ENCODE measurements at places on chromosomes 7 and 10.

GRCh38 chr7:105863876-105864275 is 12.5 kb downstream of the ATXN7L1 start:
- no peaks in the 10 kb centered on the region for H3K27me3 ChIP-seq
- no peak for DNase-seq
- H3K36me3 ChIP-seq, result no peaks in the 10 kb centered on the region
- H3K4me1 ChIP-seq, result no peaks in the 10 kb centered on the region

DNA sequence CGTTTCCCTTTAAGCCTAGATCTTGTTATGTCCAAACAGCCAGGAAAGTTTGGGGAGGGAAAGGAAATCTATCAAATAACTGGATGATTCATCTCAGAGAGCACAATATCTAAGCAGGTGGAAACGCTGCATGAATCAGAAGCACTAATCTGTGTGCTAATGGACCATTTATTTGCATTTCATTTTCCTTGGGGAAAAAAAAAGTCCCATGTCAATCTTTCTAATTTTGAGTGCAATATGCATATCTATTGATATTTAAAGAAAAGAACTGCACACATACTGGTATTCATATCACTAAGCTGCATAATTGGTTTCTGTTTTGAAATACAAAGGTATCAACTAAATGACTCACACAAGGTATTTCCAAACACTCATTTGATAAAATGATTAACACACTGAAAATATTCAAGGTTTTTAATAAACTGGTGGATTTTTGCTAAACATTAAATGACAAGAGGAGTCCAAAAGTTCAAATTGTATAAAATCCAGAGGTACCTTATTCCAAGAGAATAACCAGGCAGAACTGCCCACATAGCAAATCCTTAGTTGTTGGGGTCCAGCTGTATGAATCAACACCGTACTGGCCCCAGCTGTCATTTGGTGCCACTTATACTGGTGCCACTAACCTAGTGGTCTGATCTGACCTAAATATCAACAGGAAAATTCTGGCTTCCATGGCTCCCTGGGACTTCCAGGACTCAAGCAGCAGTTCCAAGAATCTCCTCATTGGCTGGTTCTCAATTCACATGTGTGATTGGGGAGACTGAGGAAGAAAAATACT is 122.2 kb upstream of the SP4 start:
- no peak for DNase-seq
- H3K27ac ChIP-seq, result no peak overlapping the region
- no peaks in the 10 kb centered on the region for H3K4me1 ChIP-seq
- no peaks in the 10 kb centered on the region for H3K36me3 ChIP-seq
- H3K4me3 ChIP-seq, result no peak overlapping the region

DNA sequence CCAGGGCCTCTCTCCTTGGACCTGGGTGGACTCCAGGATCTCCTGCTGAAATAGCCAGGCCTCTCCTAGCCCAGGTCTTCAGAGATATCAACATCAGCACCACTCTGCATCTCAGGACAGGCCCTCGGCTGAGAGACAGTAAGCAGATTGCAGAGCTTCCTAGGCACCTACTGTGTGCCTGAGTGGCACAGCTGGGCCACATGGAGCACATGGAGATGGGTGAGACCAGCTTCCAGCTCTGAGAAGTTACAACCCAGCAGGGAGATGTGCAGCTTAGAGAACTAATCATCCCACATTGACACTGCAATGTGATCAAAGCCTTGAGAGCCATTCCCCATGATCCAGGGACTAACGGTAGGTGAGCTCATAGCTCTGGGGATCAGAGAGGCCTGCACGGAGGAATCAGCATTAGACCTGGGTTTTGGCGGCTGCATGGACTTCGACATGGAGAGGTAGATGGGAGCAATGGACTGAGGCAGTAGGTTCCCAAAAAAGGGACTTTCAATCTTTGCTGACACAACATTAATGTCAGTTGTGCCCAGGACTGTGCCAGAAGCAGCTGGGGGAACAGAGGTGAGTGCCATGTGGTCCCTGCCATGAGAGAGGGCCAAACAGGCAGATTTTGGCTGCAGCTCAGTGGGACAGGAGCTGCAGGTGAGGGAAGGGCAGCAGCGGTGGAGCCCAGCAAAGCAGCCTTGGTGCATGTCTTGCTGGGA is 76.0 kb upstream of the LEP start:
- H3K4me1 ChIP-seq, result no peaks in the 10 kb centered on the region
- H3K4me3 ChIP-seq, result no peak overlapping the region
- DNase-seq, result no peak
- peaks cover 30% of the 10 kb centered on the region for H3K27me3 ChIP-seq
- no peaks in the 10 kb centered on the region for H3K36me3 ChIP-seq

DNA sequence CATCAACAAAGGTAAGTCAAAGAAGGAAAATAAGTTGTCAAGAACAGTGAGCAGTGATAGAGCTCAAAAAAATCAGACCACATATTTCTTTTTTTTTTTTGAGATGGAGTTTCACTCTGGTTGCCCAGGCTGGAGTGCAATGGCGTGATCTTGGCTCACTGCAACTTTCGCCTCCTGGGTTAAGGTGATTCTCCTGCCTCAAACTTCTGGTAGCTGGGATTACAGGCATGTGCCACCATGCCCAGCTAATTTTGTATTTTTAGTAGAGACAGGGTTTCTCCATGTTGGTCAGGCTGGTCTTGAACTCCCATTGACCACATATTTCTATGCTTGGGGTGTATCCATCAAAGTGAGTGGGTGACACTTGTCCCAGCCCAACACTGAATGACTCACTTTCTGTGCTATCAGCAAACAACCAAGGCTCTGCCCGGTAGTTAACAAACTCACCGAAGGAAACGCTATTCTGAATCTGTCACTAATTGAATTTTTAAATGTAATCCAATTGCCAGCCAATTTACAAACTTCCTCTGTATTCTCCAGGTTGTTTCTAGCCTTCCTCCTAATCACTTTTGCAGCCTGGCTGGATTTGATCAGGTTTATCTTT is 19.6 kb upstream of the SMNDC1 start:
- no peaks in the 10 kb centered on the region for H3K4me1 ChIP-seq
- no peak overlapping the region for H3K4me3 ChIP-seq
- H3K27me3 ChIP-seq, result no peaks in the 10 kb centered on the region
- no peak overlapping the region for H3K27ac ChIP-seq

- DNase-seq, result no peak
- no peak overlapping the region for H3K4me3 ChIP-seq
- H3K27ac ChIP-seq, result no peak overlapping the region
- no peaks in the 10 kb centered on the region for H3K36me3 ChIP-seq
- no peaks in the 10 kb centered on the region for H3K27me3 ChIP-seq
- no peaks in the 10 kb centered on the region for H3K4me1 ChIP-seq
Measured at GRCh38 chr7:54728411-54728810, 30.6 kb downstream of the SEC61G start.

- H3K27me3 ChIP-seq, result no peaks in the 10 kb centered on the region
- no peak overlapping the region for H3K27ac ChIP-seq
- no peak for DNase-seq
- no peaks in the 10 kb centered on the region for H3K4me1 ChIP-seq
- no peaks in the 10 kb centered on the region for H3K36me3 ChIP-seq
Measured at GRCh38 chr7:145718129-145718528, 398.5 kb upstream of the CNTNAP2 start.

DNA sequence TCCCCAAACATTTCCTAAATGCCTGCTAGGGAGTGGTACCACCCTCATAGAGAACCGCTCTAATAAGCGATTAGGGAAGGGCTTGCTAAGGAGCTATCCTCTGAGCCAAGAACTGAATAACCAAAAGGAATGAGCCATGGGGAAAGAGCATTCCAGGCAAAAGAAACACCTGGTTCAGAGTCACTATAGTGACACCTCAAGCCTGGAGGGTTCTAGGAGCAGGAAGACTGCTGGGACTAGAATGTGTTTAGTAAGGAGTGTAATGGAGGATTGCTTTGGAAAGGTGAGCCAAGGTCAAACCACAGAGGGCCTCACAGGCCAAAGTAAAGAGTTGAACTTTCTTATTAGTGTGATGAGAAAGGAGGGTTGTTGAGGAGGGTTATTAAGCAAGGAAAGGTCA is 38.7 kb upstream of the NRBF2 start:
- H3K4me3 ChIP-seq, result no peak overlapping the region
- no peaks in the 10 kb centered on the region for H3K27me3 ChIP-seq
- no peak for DNase-seq

DNA sequence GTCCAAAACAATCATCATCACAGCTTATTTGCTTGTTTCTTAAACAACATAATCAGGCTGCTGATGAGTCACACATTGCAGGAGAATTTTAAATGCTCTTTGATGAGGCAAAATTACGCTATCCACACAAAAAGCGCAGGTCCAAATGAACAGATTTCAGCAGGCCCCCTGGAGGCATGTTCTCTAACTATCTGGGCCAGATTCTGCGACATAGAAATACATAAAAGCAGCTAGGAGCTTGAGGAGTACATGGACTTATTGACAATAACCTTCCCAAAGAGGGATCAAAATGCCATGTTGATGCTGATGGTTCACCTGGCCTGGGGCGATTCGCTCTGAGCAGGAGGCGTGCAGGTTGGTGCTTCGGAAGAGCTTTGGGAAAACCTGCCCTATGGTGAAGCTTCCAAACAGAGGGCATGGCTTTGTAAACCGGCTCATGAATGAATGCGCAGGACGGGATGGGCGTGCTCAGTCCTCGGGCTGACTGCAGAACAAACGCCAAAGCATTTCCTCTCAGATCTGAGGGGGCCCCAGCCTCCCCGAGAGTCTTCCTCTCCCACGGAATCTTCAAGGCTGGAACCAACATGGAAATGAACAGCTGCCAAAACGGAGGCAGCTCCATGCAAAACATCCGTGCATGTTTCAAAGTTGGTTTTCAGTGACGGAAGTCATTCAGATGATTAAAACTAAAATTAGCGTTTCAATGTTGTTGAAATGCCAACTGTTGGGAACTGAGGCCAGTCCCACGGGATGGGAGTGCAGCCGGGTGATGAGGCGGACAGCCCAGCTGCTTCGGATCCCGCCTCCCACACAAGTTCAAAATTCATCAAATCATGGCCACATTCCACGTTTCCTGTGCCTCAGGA is 179.6 kb downstream of the TCERG1L start:
- DNase-seq, result no peak
- no peak overlapping the region for H3K27ac ChIP-seq
- H3K36me3 ChIP-seq, result no peaks in the 10 kb centered on the region
- no peaks in the 10 kb centered on the region for H3K4me1 ChIP-seq

GRCh38 chr10:15208221-15208620 is 39.7 kb upstream of the NMT2 start:
- H3K27me3 ChIP-seq, result no peaks in the 10 kb centered on the region
- no peaks in the 10 kb centered on the region for H3K36me3 ChIP-seq
- H3K4me1 ChIP-seq, result no peaks in the 10 kb centered on the region
- no peak for DNase-seq
- no peak overlapping the region for H3K27ac ChIP-seq
- no peak overlapping the region for H3K4me3 ChIP-seq

DNA sequence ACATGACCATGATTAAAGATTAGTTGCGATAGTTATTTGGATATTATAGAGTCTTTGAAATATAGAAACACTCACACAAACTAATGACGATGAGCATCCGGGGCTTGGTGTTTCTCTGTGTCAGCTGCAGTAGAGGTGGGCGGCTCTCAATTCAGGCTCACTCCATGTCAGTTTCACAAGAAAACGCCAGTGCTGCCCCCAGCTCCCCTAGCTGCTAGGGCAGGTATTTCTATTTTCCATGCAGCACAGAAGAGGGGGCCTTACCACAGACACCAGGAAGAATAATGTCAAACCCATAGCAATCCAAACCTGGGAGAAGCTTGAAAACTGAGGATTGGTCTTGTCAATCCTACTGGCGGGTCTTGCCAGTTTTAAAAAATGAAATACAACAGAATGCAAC is 197.1 kb downstream of the PHTF2 start:
- no peaks in the 10 kb centered on the region for H3K36me3 ChIP-seq
- H3K27ac ChIP-seq, result no peak overlapping the region
- DNase-seq, result no peak

DNA sequence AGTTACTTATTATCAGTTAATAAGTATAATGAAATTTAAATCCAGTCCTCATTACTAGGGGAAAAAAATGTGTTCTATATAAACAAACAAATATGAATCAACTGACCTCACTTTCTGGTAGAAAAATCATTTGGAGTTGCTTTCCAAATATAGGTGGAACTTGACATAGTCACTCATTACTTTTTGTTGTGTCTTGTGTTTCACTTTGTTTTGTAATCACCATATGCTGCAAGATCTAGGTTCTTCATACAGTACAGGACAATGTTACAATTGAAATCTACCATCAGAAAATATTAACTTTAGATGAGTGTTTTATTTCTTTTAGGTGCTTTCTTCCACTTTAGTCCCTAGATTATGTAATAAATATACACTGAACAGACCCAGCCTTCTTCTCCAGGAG is 16.9 kb downstream of the TFEC start:
- H3K36me3 ChIP-seq, result no peaks in the 10 kb centered on the region
- DNase-seq, result no peak
- H3K4me3 ChIP-seq, result no peak overlapping the region
- H3K4me1 ChIP-seq, result no peaks in the 10 kb centered on the region

GRCh38 chr10:85995791-85996190 is 370.8 kb downstream of the GRID1 start:
- H3K4me1 ChIP-seq, result no peaks in the 10 kb centered on the region
- no peaks in the 10 kb centered on the region for H3K36me3 ChIP-seq
- DNase-seq, result no peak
- no peak overlapping the region for H3K27ac ChIP-seq
- H3K4me3 ChIP-seq, result no peak overlapping the region

DNA sequence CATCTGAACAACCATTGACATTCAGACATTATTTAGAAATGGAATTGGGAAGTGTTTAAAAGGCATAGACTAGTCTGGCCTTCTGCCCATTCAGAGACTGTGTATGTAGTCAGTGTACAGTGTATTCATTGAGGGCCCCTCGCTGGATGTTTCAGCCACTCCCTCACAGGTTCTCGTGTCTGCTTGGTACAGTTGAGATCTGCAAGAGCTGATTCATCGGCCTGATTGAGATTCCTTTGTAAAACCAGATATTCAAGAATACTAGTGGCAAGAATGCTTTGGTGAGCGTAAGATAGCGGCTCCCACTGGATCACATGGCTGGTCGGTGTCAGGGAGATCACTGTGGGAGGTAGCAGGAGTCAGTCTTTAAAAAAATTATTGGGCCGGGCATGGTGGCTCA is 119.5 kb downstream of the TCF7L2 start:
- DNase-seq, result no peak
- no peak overlapping the region for H3K27ac ChIP-seq
- H3K4me3 ChIP-seq, result no peak overlapping the region
- H3K27me3 ChIP-seq, result no peaks in the 10 kb centered on the region

- H3K27me3 ChIP-seq, result no peaks in the 10 kb centered on the region
- no peak overlapping the region for H3K27ac ChIP-seq
- no peak overlapping the region for H3K4me3 ChIP-seq
- H3K36me3 ChIP-seq, result no peaks in the 10 kb centered on the region
- DNase-seq, result no peak
Measured at GRCh38 chr7:123169065-123169464, 30.7 kb downstream of the SLC13A1 start.

DNA sequence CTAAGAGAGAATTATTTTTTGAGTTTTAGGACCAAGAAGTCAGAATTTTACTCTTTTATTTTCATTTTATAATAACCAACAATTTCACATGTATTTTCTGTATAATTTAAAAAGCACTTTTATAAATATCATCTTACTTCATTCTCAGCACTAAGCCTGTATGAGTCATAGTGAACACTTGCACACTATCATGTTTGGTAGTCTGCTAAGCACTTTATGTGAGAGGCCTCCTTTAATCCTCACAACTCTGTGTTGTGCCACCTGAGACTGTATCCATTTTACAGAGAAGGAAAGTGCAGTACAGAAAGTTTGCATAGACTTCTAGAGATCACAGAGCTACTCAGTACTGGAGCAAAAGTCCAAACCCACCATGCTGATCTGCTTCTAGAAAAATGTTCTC is 939.6 kb downstream of the NRG3 start:
- H3K36me3 ChIP-seq, result no peaks in the 10 kb centered on the region
- H3K27ac ChIP-seq, result no peak overlapping the region
- H3K4me1 ChIP-seq, result no peaks in the 10 kb centered on the region
- DNase-seq, result no peak
- H3K4me3 ChIP-seq, result no peak overlapping the region

All from prostate gland (tissue), 2 donors.